ENCODE measurements at places on chromosomes 2 and 18.
A peak's percentile ranks its signal among the peaks of the same experiment; 100 is the strongest.

DNA sequence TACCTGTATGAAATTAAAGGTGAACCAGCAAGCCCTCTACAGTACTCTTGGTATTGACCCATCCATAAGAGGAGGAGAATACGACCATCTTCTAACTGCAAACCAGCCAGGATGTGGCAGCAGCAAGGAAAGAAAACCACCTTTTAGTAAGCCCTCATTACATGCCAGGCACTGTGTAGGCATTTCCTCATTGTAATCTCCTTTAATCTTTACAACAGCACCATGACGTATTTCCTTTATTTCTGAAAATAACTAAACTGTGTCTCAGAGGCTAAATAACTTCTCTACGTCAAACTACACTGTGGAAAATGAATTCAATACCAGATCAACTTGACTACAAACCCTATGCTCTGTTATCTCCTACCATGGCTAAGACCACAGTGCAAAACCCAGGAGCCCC is 18.2 kb downstream of the WDR35 start:
- DNase-seq: peak; percentile 51

DNA sequence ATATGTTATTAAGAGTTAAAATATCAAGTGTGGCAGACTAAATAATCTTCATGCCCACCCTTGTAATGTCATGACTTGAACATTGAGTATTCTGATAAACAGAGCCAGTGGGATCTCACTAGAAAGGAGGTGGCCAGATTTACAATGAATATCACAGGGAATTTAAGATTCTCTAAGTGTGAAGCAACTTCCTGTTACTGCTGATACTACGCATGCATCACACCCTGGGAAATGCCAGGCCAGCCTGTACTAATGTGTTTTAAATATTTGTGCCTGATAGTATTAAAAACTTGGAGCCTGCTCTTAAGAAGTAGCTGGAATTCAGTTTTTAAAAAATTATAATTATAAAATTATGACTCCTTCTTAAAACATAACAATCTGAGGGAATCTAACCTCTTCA is 148.3 kb downstream of the LAMA3 start:
- DNase-seq: no peak

- DNase-seq: no peak
Observed at GRCh38 chr2:157500334-157500733, 56.4 kb upstream of the CYTIP start.

DNA sequence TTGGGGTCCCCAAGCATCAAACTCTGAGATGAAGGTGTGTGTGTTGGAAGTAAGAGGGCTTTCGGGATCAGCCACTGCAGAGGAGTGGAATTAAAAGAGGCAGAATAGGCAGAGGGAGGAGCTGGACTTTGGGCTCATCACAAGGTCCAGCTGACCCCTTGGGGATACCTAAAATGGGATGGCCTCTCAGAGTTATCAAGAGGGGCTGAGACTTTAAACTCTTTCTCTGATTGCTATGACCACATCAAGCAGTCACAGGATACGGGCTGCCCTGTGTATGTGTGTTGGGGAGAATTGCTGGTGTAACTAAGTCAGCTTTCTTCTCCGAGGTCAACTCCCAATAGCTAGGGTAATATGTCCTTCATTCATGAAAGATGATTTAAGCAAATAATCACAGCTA is 127.7 kb upstream of the SLC14A2 start:
- no peak for DNase-seq

- no peak for DNase-seq
Observed at GRCh38 chr2:224404796-224405195, 2.9 kb upstream of the FAM124B start.

DNA sequence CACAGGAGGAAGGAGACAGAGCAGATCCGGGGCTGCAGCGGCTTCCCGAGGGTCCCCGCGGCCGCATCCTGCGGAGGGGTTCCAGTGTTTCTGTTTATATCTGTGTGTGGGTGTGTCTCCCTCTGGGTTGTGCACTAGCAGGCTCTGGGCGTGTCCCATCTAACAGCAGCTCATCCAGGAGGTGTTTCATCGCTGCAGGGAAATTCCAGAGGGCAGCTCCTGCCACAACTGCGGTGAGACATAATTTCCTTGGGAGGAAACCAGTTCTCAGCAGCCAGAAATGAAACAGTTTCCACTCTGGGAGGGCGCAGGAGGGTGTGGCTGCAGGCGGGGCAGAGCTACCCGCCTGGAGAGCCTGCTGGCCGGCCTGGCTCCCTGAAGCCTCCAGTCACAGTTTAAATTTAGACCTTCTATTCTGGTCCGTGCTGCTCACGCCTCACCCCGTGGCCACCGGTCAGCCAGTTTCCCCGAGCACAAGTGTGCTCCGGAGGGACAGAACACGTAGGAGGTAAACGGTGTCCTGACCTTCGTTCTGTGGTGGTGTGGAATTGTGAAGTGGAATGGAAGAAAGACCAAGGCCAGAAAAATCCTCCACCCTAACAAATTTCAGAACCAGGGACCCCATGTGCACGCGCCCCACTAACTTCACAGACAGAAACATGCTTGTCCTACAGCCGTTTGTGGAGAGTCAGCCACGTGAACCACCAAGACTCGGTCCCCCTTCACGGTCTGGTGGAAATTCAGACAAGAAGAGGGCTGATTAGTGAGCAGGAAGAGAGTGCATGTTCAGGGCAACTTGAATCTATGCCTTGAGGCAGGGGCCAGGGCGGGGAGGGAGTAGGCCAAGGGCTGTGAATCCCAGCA is 50.2 kb downstream of the TEX44 start:
- no peak for DNase-seq

GRCh38 chr2:41890341-41890740 is 157.5 kb upstream of the PKDCC start:
- no peak for DNase-seq

- DNase-seq: peak; percentile 75
Observed at GRCh38 chr2:204967199-204967960, 422.1 kb downstream of the PARD3B start.

GRCh38 chr2:111108745-111109271 is 11.9 kb upstream of the BCL2L11 start:
- no peak for DNase-seq

Data from KG1 (cell line).